ENCODE measurements at places on chromosomes 4 and X.

GRCh38 chr4:15536552-15537499 is 67.1 kb downstream of the CC2D2A start:
- DNase-seq = no peak

DNA sequence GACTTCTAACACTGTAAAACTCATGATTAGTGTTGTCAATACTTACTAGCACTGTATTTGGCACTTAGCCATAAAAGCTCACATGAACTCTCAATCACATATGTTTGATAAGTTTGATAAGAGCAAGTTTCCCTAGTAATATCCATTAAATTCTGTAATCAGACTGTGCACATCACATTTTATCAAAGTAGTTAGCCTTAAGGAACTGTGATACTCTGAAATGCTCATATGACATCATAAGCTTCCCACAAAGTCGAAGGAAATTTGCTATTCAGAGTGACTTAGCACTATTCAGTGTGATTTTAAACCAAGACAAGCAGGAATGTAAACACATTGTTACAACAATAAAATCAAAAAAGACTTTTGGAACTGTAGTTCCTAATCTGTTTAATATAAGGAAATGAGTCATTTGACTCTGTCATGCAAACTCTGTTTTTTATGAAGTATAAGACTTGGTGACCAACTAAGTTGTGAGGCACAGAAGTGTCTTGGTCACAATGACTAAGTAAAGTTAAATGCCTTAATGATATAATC is 6.7 kb downstream of the SLC7A11 start:
- DNase-seq = no peak

GRCh38 chr4:116632269-116632668 is 453.1 kb downstream of the TRAM1L1 start:
- DNase-seq = no peak

GRCh38 chrX:9465380-9466123 is 694 bp downstream of the TBL1X start:
- DNase-seq = peak; percentile 19
